ENCODE measurements at places on chromosomes 7 and 10.
A peak's percentile ranks its signal among the peaks of the same experiment; 100 is the strongest.

DNA sequence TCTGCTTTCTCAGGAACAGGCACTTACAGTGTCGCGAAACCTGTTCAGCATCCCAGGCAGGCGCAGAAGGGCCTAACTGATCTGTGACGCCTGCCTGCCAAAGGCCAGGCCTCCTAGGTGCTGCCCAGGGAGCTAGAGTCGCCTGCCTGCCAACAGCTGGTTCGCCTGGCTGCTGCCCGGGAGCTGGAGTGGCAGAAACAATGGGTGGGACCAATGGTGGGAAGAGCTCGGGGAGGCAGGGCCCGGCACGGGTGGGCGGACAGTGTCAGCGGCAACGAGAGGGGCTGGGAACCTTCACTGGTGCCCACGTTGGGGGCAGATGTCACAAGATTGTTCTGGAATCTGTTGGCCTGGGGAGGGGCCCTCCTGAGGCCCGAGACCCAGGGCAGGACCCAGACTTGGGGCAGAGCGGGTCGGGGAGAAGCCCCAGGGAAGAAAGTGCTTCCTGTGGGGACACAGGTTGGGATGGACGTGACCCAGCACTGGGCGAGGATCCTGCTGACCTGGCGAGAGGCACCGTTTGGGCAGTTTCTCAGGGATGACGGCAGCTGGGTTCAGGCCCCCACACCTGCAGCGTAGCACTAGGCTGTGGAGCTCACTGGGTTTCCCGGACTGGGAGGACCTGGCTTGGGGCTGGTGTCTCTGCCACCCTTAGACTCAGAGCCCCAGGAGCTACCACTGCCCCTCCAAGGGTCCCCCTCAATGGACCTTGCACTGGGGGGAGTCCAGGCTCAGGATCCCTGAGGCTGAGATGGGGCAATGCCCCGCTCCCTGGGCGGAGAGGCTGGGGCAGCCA is 181.8 kb downstream of the ELFN1 start:
- DNase-seq = no peak

- DNase-seq = no peak
These were observed 163.8 kb downstream of the PRPF18 start for GRCh38 chr10:13750299-13751190.

- peak; percentile 31 for DNase-seq
These were observed 83.5 kb downstream of the ADK start for GRCh38 chr10:74234569-74234968.

GRCh38 chr10:102269017-102269416 is 23.7 kb downstream of the GBF1 start:
- DNase-seq = no peak

GRCh38 chr10:28807760-28808613 is 130.7 kb downstream of the BAMBI start:
- peak; percentile 44 for DNase-seq

- no peak for DNase-seq
These were observed 682.8 kb downstream of the MAGI2 start for GRCh38 chr7:78770422-78771410.

- DNase-seq = no peak
These were observed 31.4 kb downstream of the LRRC17 start for GRCh38 chr7:102944241-102944640.

DNA sequence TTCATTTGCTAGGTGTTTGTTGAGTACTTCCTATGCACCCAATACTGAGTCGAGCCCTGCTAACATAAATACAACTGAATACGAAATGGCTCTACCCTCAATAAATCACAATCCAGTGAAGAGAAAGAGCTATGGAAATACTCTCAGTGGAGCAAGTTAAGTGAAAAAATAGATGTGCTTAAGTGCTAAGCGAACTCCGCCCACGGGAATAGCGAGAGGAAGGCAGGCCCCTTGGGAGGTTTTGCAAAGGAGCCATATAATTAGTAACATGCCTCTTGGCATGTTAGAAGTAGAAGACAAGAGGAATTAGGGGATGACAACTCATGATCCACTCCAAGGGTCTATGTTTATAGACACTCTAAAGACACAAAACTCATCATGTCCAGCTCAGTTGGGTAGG is 42.8 kb upstream of the TSPAN33 start:
- DNase-seq = no peak
